Glutamatergic neuron (in vitro differentiated cells): ENCODE measurements at places on chromosomes 5 and 9. TPM values are rescaled to one million over a fixed set of nuclear protein-coding genes. Genes with fewer than 3 reads are reported as not detected.

DNA sequence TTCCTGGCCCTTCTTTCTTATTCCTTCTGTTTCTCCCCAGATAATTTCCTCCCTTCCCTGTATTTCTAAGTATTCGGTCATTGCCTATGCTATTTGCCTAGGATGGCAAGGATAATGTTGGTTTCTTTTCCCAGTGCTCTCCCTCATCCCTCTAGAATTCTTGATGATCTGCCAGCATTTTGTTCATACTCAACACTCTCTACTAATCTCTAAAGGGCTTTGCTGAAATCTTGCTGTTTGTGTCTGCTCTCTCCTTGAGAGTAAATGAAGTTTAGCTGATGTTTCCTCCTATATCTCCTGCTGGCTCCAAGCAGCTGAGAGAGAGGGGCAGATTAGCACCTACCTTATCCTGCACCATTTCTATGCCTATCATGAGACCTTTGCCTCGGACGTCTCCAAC lies 38.1 kb downstream of the AGXT2 start:
- no peaks in the 10 kb centered on the region for H3K27me3 ChIP-seq
- no peaks in the 10 kb centered on the region for H3K36me3 ChIP-seq
- no peak overlapping the region for H3K4me3 ChIP-seq
- DNase-seq, result no peak

CCL27 gene
- 1.7 TPM for total RNA-seq

BTNL9 gene
- 37.9 TPM for total RNA-seq

- no peak for DNase-seq
- no peaks in the 10 kb centered on the region for H3K36me3 ChIP-seq
- no peak overlapping the region for H3K27ac ChIP-seq
- H3K4me3 ChIP-seq, result no peak overlapping the region
- H3K4me1 ChIP-seq, result no peaks in the 10 kb centered on the region
These were observed 27.2 kb downstream of the NEK6 start for GRCh38 chr9:124284940-124285441.

GRCh38 chr5:97601651-97602050 lies 418.6 kb upstream of the RIOK2 start:
- no peaks in the 10 kb centered on the region for H3K27me3 ChIP-seq
- no peak overlapping the region for H3K4me3 ChIP-seq
- no peaks in the 10 kb centered on the region for H3K4me1 ChIP-seq
- no peak overlapping the region for H3K27ac ChIP-seq
- peaks cover 7% of the 10 kb centered on the region for H3K36me3 ChIP-seq

DNA sequence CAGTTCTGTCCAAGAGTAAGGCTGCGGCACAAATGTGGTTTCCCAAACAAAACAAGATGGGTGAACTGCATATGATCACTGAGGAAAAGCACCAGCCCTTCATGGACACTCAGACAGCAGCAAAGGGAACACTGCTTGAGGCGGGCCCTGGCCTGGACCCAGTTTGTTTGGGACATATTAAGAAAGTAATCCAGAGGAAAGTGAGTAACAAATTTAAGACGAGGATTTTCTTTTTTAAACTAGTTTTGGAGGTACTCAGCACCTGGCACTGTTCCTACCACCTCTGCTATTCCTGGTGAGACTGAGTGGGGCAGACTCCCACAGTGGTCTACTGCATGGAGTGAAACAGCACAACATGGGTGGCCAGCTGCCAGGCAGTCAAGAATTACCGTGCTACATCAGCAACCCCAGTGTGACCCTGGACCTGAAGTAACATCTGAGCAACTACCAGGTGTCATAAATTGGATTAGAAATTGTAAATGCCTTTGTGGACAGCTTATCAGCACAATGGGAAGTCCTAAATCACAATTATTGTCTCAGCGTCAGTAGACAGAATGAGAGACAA lies 28.5 kb downstream of the P4HA2 start:
- no peak overlapping the region for H3K27ac ChIP-seq
- no peak for DNase-seq
- peaks cover 8% of the 10 kb centered on the region for H3K4me1 ChIP-seq
- H3K27me3 ChIP-seq, result peaks cover 4% of the 10 kb centered on the region
- no peak overlapping the region for H3K4me3 ChIP-seq

SLC23A1 gene
- not detected for total RNA-seq

DNA sequence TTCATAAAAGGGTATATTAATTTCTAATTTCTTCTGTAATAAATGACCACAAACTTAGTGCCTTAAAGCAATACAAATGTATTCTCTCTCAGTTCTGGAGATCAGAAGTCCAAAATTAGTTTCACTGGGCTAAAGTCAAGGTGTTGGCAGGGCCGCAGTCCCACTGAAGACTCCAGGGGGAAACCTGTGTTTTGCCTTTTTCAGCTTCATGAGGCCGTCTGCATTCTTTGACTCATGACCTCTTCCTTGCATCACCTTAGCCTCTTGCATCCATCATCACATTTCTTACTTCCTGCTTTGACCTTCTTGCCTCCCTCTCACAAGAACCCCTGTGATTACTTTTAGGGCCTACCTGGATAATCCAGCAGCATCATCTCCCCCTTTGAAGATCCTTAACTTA lies 42.0 kb upstream of the ALDH1B1 start:
- no peak overlapping the region for H3K4me3 ChIP-seq
- H3K27me3 ChIP-seq, result peaks cover 2% of the 10 kb centered on the region
- no peaks in the 10 kb centered on the region for H3K36me3 ChIP-seq
- peaks cover 12% of the 10 kb centered on the region for H3K4me1 ChIP-seq
